ENCODE measurements at places on chromosomes 1 and 21.

- no peak for DNase-seq
Observed at GRCh38 chr1:172993640-172994039, 57.1 kb downstream of the TNFSF18 start.

DNA sequence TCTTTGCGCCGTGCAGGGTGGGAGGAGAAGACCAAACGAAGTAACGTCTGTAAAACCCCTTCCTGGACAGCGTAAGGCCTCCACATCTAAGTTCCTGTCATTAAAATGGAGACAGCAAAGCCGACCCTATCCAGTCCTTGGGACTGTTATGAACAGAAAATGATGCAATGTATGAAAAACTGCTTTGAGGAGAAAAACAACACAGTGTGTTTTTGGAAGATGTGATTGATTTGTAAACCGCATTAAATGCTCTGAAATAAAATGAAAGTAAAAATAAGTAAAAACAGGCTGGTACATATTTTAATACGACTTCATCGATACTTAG is 827 bp upstream of the URB1 start:
- DNase-seq: no peak

DNA sequence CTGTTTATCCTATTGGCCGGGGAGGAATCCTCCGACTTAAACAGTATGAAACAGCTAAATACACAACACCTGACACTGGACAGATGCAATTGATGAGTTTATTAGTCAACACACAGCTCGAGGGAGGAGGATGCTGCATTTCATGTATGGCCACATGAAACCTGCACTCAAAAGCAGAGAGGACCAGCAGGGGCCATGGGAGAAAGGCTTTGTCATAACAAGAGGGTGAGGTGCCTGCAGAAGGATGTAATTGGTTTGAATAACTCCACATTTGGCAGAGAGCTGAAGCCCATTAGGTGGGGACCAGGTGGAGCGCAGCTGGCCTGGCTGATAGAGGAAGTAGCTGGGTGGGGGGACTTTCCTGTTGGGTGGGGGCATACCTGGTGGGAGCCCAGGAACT is 599.1 kb downstream of the PTPRU start:
- peak; percentile 72 for DNase-seq

- no peak for DNase-seq
Observed at GRCh38 chr1:57131701-57132394, 166.0 kb upstream of the C8B start.

- no peak for DNase-seq
Observed at GRCh38 chr1:162168261-162168660, 98.8 kb downstream of the NOS1AP start.

GRCh38 chr1:169724168-169724567 is 9.7 kb downstream of the SELE start:
- DNase-seq: no peak

- DNase-seq: no peak
Observed at GRCh38 chr1:17610713-17611112, 71.2 kb downstream of the ARHGEF10L start.

DNA sequence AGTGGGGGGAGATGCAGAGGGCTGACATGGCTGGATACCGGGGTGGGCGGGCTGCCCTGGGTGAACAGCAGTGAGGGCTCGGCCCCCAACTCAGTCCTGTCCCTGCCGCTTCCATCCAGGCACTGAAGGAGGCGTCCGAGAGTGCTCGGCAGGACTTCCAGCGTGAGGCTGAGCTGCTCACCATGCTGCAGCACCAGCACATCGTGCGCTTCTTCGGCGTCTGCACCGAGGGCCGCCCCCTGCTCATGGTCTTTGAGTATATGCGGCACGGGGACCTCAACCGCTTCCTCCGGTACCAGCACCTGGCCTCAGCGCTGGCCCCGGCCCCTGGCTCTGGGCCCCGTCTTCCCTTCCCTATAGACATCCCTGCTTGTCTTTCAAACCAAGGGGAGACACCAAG is 15.6 kb downstream of the NTRK1 start:
- DNase-seq: no peak

GRCh38 chr1:119160409-119160808 is 20.0 kb upstream of the WARS2 start:
- no peak for DNase-seq

DNA sequence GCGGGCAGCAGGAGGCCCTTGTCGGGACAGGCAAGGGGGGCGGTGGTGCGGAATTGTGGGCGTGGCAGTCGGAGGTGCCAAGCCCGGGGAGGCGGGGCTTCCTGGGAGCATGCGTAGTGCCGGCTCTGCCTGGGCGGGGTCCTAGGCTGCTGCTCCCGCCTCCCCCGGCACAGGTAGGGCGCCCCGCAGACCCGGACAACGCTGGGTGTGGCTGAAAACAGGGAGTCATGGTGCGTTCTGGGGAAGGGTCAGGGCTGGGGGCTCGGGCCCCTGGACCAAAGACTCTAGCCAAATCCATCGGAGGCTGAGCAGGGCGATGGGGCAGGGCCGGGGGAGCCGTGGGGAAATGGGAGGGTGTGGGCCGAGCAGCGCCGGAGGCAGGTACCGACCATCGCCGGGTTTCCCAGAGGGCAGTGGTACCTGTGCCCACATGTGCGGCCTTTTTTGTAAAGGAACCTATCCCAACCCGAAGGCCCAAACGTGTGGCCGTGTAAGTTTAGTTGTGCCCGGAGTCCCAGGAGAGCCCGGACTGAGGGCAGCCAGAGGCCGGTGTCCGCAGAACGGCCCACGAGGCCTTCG is 231.9 kb downstream of the SDCCAG8 start:
- no peak for DNase-seq

- no peak for DNase-seq
Observed at GRCh38 chr1:231053493-231054162, 13.6 kb upstream of the FAM89A start.

DNA sequence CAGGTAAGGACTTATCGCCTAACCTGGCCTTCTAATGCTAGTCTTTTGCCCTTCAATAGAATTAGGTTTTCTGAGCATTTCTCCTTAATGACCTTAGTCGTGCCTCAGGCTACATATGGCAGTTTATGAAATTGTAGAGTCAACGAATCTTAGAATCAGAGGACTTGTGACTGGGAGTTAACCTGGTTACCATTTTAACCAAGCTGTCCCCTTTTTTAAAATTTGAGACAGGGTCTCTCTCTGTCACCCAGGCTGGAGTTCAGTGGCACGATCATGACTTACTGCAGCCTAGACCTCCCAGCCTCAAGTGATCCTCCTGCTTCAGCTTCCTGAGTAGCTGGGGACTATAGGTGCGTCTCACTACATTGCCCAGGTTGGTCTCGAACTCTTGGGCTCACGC is 53.5 kb upstream of the DMRTB1 start:
- DNase-seq: no peak

DNA sequence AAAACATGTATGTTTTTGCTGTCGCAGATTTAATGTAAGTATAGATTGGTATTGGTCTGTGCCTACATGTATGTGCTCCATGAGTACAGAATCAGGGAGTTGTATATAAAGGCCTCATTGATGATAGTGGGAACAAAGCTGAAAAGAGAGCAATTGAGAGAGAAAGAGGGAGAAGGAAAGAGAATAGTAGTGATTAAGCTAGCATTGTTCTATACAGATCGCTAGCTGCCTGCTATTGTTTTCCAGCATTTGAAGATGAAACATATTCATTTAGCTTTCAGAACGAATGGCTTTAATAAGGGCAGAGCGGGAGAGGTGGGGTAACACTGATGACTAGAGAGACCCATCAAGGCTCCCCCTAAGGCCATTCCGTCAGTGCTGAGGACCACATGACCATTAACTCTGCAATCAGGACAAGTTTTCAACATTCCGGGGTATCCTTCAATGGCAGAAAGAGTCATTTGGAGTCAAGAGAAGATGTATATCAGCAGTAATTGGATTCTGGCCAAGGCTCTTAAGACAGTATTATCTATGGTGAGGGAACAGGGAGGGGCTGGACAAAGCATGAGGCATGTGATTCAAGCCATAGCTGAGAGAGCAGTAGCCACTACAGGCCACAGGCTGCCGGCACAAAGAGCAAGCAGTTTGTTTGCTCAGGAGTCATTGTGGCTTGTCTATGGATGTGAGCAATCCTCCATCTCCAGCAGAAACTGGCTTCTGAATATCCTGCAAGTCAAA is 176.5 kb downstream of the PBX1 start:
- DNase-seq: no peak

- DNase-seq: no peak
Observed at GRCh38 chr1:214856843-214857242, 225.7 kb upstream of the KCNK2 start.

DNA sequence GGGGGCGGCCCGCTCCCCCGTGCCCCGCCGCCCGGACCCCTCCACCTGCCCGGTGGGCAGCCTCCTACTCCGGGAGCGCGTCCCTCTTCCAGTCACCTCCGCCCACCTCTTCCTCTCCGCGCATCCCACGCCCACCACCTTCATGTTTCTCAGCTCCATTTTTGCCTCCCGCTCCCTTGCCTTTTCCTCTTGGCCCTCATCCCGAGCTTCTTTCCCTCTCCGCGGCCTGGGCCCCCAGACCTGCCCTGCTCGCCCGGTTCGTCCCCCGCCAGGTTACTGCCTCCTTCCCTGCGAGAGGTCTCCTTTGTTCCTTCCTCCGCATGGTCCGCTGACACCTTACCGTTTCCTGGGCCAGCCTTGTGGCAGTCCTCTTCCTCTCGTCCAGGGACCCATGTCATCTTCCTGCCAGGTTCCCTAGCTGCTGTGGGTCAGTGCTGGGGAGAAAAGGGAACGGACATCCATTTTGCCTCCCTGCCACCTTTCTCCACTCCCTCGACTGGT is 563 bp downstream of the QSOX1 start:
- no peak for DNase-seq

DNA sequence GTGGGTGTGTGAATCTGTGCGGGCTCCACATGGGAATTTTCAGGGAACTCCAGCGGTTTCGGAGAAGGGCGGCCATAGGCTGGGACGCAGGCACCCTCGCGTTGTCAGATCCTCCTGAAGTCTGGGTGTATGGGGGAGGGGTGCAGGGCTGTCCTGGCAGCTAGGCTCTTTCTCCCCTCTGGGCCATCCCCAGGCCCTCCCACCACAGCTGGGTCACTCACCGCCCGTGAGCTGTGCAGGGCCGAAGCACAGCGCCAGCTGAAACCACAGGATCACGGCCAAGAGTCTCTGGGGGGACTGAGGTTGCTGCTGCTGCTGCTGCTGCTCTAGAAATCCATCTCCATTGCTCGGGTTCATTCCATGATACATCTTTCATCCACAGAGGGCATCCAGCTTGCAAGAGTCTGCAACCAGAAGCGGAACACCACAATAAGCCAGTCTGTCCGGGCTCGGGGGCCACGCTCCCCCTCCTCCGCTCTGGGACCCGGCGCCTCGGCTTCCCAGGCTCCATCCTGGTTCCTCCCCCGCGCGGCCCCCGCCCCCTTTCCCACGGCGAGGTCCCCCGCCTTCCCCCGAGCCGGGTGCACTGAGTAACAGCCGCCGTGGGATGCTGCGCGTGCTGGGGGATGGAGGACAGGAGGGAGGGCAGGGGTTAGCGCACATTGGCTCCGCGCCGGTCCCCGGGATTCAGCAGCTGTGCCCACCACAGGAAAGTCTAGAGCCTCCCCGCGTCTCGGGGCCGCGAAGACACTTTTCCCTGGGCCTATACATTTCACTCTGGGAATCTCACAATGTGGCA is 720 bp downstream of the SUSD4 start:
- DNase-seq: no peak

- no peak for DNase-seq
Observed at GRCh38 chr21:31293986-31294385, 50.1 kb downstream of the TIAM1 start.

GRCh38 chr21:18460979-18461378 is 57.4 kb upstream of the TMPRSS15 start:
- DNase-seq: no peak

DNA sequence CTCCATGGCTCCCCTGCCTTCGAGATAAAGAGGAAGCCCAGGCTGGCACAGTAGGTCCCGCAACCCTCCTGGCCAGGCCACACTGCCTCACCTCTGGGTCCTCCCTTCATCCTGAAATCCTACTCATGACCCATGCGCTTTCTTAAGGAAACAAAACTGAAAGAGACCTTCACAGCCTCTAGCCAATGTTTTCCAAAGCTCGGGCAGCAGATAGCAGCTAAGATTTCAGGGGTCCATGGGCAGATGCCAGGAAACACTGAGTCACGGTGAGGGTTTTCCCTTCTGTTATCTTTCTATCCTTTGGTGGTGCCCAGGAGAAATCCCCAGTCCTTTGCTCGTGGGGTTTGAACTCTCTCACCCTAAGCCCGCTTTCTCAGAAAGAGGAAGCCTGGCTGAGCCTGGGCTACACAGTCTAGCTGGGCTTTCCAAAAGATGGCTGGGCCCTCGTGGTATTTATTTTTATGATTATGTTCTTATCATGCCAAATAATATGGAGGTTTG is 26.6 kb downstream of the TTC39A start:
- no peak for DNase-seq

GRCh38 chr1:61378494-61379180 is 296.3 kb downstream of the NFIA start:
- no peak for DNase-seq

DNA sequence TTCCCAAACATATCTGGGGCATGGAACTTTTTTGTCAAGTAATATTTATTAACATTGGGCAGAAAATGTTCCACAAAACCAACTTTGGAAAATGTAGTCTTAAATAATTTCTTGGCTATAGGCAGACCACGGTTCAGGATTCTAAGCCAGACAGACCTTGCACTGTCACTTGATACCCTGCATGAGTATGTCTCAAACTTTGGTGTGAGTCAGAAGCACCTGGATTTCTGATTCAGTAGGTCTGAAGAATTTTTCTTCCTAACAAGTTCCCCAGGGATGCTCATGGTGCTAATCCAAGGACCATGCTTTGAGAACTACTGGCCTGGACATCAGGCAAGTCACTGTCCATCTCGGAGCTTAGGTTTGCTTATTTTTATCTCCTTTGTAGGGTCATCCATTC is 562.0 kb downstream of the PLPP3 start:
- DNase-seq: no peak

DNA sequence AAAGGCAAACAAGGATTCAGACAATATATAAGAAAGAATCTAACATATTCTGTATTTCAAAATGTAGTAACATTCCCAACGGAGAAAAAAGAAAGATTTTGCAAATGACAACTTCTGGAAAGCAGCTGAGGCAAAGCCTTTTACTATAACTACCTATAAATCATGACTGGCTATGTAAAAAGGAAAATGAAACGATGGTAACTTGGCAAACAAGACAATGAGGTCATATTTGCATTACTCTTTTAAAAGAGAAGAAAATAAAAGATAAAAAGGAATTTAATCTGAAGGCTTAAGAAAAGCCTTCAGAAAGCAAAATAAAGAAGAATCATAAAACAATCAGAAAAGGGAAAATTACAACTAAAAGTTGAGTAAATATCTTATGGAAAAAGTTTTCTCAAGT is 25.1 kb upstream of the ASPM start:
- DNase-seq: no peak
